ENCODE measurements at places on chromosomes 2 and 18.

- no peak for DNase-seq
Observed at GRCh38 chr2:59761966-59762365, 791.5 kb downstream of the BCL11A start.

DNA sequence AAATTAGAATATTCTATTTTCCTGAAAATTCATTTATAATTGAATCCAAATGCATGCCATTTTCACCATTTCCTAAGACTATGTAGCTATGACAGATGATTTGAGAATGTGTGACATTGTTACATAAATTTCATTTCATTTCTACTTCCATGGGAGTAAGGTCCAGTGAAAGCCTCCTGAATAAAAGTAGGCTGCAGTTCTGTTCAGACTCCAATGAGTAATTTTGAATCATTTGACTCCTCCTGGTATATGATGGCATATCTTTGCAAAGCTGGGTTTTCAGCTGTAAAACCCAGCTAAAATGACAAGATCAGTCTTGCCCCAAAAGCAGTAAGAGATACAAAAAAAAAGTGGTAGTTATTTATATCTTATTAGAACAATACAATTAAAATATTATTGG, 101.0 kb upstream of the DNAJC10 start:
- DNase-seq: no peak

GRCh38 chr2:157572725-157573124, 55.9 kb downstream of the ACVR1C start:
- no peak for DNase-seq

DNA sequence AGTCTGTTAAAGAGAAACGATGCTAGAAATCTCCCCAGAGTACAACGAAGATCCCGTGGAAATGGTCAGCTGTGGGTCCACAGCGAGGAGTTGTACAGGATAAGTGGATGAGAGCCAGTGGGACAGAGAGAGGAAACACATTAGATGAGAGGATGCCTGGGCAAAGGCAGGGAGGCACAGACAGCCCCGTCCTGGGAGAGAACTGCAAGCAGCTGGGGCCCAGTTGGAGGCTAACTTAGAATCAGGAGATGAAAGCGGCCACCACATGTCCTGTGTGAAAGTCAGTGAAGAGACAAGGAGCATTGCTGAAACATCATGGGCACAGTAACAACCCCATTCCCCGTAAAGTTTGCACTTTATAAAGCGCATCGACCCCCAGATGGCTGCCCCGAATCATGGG, 157.5 kb downstream of the RAPGEF4 start:
- no peak for DNase-seq

GRCh38 chr18:33578518-33579348, 714 bp downstream of the ASXL3 start:
- DNase-seq: no peak

- no peak for DNase-seq
Observed at GRCh38 chr2:46068636-46069035, 228.6 kb upstream of the EPAS1 start.

- no peak for DNase-seq
Observed at GRCh38 chr2:37586663-37587317, 84.7 kb downstream of the CDC42EP3 start.

- DNase-seq: no peak
Observed at GRCh38 chr2:43123981-43124686, 102.3 kb downstream of the ZFP36L2 start.

DNA sequence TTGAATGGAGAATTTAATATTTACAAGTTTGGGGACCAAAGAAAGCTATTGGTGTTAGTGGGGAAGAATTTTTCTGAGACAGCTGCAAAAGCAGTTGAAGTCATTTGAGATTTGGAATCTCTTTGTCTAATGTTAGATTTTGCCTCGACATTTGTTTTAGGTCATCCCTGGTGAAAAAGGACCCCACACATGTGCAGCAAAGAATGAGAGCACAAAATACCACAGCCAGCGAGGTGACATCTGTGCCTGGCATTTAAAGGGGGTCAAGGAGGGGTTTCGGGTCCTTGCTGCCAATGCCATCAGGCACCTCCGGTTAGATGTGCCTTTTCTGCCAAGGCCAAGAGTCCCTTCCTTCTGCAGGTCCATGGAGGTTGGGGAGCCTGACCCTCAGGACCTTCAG, 173.3 kb downstream of the TRIB2 start:
- DNase-seq: no peak

DNA sequence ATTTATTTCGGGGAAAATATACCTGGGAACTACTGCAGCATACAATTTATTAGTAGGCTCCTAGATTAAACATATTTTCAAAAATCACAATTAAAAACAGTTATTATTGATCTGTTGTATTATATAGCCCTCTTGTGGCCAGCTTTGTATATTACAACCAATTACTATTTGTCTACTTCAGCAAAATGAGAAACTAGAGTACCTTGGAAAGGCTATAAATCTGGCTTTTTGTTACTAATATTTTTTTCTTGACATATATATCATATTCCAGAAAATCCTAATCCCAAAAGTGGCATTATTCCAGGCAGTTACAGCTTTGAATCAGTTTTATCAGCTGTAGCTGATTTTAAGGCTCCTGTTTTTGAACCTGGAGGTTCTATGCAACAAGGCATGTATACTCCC, 101.2 kb downstream of the UBR3 start:
- peak; percentile 57 for DNase-seq

DNA sequence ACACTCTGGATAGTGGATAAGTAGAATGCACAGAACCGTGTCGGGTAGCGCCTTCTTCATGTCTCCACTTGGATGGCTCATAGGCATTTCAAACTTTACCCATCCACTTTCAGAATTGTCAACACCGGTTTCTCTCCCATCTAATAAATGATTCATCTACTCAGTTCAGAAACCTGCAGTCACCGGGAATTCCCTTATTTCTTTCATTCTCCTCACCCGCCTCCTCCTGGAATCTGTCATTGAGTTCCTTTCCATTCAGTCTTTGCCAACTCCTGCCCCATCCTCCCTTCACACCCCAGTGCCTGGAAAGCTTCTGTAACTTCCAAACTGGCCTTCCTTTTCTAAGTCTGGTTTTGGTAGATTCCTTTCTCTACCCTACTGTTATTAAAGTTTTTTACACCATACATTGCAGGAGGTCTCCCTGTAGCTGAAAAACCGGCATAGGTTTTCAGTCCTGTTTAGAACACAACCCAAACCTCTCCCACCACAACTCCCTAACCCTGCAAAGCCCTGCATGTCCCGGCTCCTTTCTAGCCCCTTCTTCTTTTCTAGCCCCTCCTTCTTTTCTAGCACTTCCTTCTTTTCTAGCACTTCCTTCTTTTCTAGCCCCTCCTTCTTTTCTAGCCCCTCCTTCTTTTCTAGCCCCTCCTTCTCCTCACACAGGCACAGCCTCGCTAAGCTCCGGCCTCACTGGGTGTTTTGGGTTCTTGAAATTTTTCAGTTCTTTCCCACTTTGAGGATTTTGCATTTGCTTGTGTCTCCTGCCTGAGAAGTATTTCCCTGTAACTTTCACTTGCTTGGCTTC, 133.9 kb upstream of the KLHL14 start:
- no peak for DNase-seq

DNA sequence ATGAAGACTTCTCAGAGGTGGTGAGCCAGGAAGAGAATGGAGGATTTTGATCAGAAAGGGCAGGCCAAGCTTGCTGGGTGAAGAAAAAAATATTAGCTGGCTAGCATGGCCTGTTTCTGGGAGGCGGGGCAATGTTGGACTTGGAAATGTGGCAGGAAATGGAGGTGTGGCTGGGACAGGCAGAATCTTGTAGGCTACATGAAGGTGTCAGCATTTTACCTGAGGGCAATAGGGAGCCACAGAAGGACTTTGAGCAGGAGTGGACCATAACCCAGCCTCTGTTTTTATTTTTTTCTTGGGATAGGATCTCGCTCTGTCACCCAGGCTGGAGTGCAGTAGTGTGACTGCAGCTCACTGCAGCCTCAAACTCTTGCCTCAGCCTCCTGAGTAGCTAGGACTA, 31.7 kb downstream of the EMX1 start:
- no peak for DNase-seq

GRCh38 chr2:61161888-61162287, at the start of gene C2orf74:
Gene C2orf74, plus strand, starts transcription at chr2:61162188. Its CDS starts 327 bp downstream, at chr2:61162515.
- no peak for DNase-seq

DNA sequence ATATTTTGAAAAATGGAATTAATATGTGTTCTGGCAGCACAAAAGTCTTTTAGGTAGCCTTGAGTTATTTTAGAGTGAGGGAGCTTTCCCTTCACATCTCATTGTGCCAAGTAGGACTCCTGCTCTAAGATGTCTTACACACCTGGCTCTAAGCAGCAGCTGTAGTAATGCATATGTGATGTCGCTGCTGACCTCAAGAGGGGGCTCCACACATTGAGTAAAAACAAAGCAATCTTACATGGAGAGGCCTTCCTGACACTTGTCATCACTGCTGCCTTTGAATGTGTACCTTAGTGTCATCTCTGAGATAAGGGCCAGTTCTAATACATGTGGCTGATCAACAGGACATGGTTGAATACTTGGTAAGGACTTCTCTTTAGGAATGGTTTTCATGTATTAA, 75.8 kb downstream of the ACTR3 start:
- DNase-seq: peak; percentile 30

DNA sequence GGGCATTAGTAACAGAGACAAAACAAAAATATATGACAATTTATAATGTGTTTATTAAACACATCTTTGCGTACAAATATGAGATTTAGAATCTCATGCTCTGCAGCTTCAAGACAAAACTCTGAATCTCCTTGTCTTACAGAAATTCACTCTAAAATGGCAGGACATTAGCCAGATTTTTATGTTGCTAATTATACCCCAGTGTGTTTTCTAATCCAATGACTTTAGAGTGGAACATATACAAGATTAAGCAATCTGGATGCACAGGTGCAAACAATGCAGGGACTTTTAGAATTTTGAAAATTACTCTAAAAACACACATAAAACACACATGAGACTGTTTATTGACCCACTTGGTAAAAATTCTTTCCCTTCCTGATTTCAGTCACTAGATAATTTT, 85.9 kb downstream of the CALCRL start:
- DNase-seq: no peak

GRCh38 chr2:123453046-123453700, 571.9 kb upstream of the CNTNAP5 start:
- DNase-seq: no peak

DNA sequence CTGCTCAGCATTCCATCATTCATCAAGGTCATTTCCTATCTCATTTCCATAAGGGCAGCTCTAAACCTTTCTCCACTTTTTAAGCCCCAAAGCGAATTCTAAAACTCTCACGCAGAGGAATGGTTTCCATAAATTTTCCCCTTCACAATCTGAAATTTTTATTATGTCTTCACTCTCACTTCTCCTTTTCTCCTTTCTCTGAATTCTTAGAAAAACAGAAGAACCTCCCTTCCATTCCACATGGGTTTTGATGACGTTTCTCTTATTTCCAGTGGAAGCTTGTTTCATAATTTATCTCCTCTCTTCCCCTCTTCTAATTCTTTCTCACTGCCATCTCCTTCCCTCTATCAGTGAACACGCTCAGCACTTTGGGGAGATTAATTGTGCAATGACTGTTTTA, 97.3 kb downstream of the SPATS2L start:
- no peak for DNase-seq

GRCh38 chr2:206480161-206480560, 36.8 kb downstream of the ADAM23 start:
- no peak for DNase-seq

DNA sequence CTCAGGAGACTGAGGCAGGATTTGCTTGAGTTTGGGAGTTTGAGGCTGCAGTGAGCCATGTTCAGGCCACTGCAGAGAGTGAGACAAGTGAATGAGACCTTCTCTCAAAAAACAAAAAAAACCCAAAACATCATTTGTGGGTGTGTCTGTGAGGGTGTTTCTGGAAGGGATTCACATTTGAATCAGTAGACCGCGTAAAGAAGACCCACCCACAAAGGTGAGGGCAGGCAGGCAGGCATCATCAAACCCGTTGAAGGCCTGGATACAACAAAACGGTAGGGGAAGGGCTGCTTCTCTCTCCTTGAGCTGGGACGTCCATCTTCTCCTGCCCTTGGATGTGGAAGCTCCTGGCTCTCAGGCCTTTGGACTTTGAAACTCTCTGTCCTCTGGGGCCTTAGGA, 25.4 kb downstream of the CDKL4 start:
- DNase-seq: no peak

- DNase-seq: no peak
Observed at GRCh38 chr2:183519371-183520056, 395.3 kb downstream of the NUP35 start.

DNA sequence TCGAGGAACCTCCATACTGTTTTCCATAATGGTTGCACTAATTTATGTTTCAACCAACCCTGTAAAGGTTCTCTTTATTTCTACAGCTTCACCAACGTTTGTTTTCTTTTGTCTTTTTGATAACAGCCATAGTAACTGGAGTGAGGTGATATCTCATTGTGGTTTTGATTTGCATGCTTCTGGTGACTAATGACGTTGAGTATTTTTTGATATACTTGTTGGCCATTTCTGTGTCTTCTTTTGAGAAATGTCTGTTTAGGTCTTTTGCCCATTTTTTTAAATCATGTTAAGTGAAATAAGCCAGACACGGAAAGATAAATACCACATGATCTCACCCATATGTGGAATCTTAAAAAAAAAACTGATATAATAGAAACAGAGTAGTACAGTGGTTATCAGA, 74.8 kb upstream of the SMIM21 start:
- no peak for DNase-seq

DNA sequence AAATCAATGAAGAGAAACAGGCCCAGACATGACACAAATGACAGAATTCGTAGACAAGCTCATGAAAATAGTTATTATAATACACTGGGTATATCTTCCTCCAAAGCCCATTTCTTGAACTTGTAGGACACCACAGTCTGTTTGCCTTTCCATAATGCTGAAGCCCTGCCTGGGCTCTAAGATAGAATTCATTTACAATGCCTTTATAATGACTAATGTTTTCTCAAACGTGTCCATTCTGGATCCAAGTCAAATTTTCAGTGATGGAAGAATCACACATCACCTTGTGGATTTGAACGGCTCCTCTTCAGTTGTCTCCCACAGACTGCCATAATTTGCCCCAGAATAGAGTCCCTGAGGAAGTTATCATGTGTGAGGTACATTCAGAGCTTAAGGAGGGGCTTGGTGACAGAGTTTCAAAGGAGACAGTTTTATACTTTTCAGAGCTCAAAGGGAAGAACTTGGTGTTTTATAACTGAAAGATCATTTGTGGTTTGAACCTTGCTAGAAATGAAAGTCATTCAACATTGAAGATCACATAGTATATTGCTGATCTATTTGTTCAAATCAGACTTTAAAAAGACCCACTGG, 38.2 kb downstream of the CASP8 start:
- no peak for DNase-seq

GRCh38 chr2:103264058-103264768, 502.4 kb downstream of the TMEM182 start:
- DNase-seq: no peak

- no peak for DNase-seq
Observed at GRCh38 chr2:69616755-69617154, 26.8 kb downstream of the AAK1 start.

- DNase-seq: no peak
Observed at GRCh38 chr18:3935305-3935704, 485.3 kb downstream of the TGIF1 start.

GRCh38 chr2:28343184-28343942, 49.3 kb upstream of the FOSL2 start:
- no peak for DNase-seq

Data from LoVo (cell line).